ENCODE measurements at places on chromosomes 6 and 20. TPM values are rescaled to one million over a fixed set of nuclear protein-coding genes. Genes with fewer than 3 reads are reported as not detected.
A peak's percentile ranks its signal among the peaks of the same experiment; 100 is the strongest.

Gene CST5
- not detected for total RNA-seq

GRCh38 chr6:105935416-105935815, 150.7 kb upstream of the PRDM1 start:
- no peak for DNase-seq

DNA sequence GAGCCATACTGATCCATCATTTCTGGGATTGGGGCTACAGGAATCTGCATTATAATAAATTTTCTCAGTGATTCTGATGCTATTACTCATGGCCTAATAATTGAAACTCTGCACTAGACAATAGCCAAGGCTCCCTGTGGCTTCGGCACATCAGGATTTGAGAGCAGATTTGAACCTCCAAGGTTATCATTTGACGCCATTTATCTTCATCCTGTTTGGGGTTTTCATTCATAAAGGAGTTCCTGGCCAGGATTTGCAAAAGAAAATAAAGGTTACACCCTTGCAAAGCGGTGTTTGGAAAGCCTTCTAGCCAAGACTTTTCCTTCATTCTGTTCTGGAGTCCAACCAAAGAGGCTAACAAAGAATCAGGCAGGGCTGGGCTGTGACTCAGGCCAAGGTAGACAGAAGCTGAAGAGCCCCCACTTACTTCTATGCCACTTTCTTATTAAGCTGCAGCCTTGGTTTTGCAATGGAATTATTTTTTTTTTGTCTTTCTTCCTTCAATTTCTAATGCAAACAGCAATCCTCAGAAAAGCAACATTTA, 330.1 kb downstream of the DHX35 start:
- DNase-seq, result no peak

GRCh38 chr20:64065974-64066343, 3.0 kb downstream of the TCEA2 start:
- no peak for DNase-seq

GRCh38 chr6:99822741-99823512, 171.1 kb downstream of the MCHR2 start:
- DNase-seq, result peak; percentile 10
